ENCODE measurements at places on chromosomes 5 and 9. TPM values are rescaled to one million over a fixed set of nuclear protein-coding genes. Genes with fewer than 3 reads are reported as not detected.

Gene OR1J4
- not detected for total RNA-seq

Gene FOXD4L3
- total RNA-seq, result not detected

Gene ENTR1
- 31.3 TPM for total RNA-seq

Gene PRDM9
- not detected for total RNA-seq

Gene GABRG2
- not detected for total RNA-seq

Gene ADAMTS2
- 68.5 TPM for total RNA-seq

Gene SAXO1
- under 0.01 TPM for total RNA-seq
